Upper lobe of right lung (tissue), 1 donor: ENCODE measurements at places on chromosomes 1 and 21. TPM values are rescaled to one million over a fixed set of nuclear protein-coding genes. Genes with fewer than 3 reads are reported as not detected.

WDR64 gene
- total RNA-seq = not detected

ITLN2 gene
- total RNA-seq = 44.1 TPM

GPX7 gene
- 6.2 TPM for total RNA-seq

CNR2 gene
- 0.06 TPM for total RNA-seq

PLD5 gene
- 0.87 TPM for total RNA-seq

FAM167B gene
- 65.9 TPM for total RNA-seq

NPPB gene
- 0.81 TPM for total RNA-seq

FBXO2 gene
- total RNA-seq = 11.2 TPM

PAQR7 gene
- total RNA-seq = 10.8 TPM

TINAGL1 gene
- 154 TPM for total RNA-seq

GRCh38 chr1:178537382-178538090, 24.6 kb downstream of the TEX35 start:
- no peak overlapping the region for H3K4me3 ChIP-seq
- H3K36me3 ChIP-seq = no peaks in the 10 kb centered on the region
- no peaks in the 10 kb centered on the region for H3K27me3 ChIP-seq

DNA sequence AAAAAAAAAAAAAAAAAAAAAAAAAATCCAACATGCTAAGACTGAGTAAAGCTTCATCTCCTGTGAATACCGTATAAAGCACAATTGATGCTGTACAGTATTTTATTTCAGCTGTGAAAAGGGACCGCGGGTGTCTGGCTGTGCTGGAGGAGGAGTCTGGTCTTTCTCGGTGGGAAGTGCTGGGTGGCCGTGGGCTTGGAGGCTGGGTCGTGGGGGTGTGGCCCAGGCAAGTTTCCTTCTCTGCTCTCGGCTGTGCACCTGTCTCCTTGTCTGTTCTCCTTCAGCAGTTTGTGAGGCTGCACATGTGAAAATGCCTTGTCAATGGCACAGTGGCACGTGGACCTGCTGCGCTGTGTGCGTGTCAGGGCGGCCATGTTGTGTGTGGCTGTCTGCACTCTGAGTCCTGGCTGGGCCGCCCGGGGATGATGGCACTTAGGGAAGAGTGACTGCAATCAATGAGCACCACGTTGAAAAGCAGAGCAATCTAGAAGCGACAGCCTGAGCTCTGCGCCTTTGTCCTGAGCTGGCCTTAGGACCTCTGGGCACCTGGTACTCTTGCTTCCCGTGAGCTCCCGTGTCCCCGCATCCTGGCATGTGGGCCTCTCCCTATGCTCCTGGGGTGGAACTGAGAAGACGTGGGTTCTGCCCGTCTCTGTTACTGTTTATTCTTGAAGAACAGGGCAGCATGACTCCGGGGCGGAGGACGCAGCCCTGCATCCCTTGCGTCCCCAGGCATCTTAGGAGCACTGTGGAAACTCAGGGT, 14.5 kb downstream of the AGPAT3 start:
- peak; percentile 48 for DNase-seq
- H3K27ac ChIP-seq = peak overlapping the region; percentile 30
- no peaks in the 10 kb centered on the region for H3K27me3 ChIP-seq
- H3K36me3 ChIP-seq = peaks cover 5% of the 10 kb centered on the region
- peaks cover 9% of the 10 kb centered on the region for H3K4me1 ChIP-seq

DNA sequence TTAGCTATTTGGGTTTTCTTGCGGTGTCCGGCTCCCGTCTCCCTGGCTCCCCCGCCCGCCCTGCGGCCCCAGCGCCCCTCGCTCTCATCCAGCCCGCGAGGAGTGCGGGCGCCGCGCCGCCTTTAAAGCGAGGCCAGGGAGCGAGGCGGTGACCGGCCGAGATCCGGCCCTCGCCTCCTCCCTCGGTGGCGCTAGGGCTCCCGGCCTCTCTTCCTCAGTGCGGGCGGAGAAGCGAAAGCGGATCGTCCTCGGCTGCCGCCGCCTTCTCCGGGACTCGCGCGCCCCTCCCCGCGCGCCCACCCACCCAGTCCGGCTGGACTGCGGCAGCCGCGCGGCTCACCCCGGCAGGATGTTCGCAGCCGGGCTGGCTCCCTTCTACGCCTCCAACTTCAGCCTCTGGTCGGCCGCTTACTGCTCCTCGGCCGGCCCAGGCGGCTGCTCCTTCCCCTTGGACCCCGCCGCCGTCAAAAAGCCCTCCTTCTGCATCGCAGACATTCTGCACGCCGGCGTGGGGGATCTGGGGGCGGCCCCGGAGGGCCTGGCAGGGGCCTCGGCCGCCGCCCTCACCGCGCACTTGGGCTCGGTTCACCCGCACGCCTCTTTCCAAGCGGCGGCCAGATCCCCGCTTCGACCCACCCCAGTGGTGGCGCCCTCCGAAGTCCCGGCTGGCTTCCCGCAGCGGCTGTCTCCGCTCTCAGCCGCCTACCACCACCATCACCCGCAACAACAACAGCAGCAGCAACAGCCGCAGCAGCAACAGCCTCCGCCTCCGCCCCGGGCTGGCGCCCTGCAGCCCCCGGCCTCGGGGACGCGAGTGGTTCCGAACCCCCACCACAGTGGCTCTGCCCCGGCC, 492 bp downstream of the HLX start:
- peaks cover 15% of the 10 kb centered on the region for H3K36me3 ChIP-seq
- H3K4me1 ChIP-seq = peaks cover 21% of the 10 kb centered on the region
- H3K27me3 ChIP-seq = no peaks in the 10 kb centered on the region

DNA sequence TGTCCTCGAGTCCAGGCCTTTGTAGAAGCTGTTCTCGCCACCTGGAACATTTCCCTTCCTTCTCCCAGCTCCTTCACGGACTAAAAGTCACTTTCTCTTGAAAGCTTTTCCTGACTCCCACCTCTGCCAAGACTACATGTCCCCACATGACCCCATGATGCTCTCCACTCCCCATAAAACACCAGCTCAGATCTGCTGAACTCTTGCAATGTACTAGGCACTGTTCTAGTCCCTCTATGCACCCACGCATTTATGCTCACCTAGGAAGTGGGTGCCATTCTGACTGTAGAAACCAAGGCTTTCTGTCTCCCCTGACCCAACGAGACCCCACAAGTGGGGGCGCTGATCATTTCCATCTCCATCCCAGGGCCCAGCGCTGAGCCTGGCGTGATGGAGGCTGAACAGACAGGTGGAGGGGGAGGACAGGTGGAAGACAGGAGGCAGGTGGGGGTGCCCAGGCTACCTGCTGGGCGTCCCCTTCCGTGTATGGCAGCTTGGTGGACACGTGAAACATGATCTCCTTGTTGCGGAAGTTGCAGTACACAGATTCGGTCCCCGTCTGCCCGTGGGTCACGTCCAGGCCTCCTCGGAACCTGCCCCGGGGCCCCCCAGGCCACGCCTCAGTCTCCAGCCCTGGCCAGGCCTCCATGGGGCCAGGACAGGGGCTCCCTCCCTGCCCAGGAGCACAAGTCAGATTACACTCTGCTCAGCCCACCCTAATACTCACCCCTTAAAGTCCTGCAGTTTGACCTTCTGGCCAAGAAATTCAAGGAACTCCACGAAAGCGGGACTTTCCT, 58.0 kb downstream of the RAP1GAP start:
- no peaks in the 10 kb centered on the region for H3K27me3 ChIP-seq
- no peaks in the 10 kb centered on the region for H3K4me1 ChIP-seq
- no peak overlapping the region for H3K27ac ChIP-seq
- no peaks in the 10 kb centered on the region for H3K36me3 ChIP-seq
- no peak for DNase-seq
- no peak overlapping the region for H3K4me3 ChIP-seq

GRCh38 chr1:98988904-98989555, 15.6 kb downstream of the PLPPR5 start:
- H3K27ac ChIP-seq = no peak overlapping the region
- H3K36me3 ChIP-seq = no peaks in the 10 kb centered on the region
- H3K4me1 ChIP-seq = no peaks in the 10 kb centered on the region
- H3K4me3 ChIP-seq = no peak overlapping the region
- no peak for DNase-seq

DNA sequence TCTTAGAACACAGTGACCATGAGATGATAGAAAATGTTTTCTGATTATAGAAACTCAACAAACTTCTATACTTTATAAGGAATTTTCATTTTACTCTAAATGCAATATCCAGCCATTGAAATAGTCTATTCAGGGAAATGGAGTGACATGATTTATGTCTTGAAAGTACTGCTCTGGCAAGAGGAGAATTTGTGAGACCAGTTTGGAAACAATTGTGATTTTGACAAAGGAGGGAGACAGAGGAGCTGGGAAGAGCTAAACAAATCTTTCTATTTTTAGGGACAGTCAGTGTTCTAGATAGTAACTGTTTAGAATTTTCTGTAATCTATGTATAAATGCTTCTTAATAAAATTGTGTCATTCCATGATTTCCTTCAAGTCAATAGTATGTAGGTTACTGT, 252.3 kb downstream of the FMN2 start:
- H3K4me3 ChIP-seq = no peak overlapping the region
- H3K4me1 ChIP-seq = no peaks in the 10 kb centered on the region
- no peaks in the 10 kb centered on the region for H3K36me3 ChIP-seq
- H3K27ac ChIP-seq = no peak overlapping the region
- no peaks in the 10 kb centered on the region for H3K27me3 ChIP-seq

- DNase-seq = no peak
- peaks cover 26% of the 10 kb centered on the region for H3K4me1 ChIP-seq
- peak overlapping the region; percentile 30 for H3K27ac ChIP-seq
- H3K27me3 ChIP-seq = no peaks in the 10 kb centered on the region
- H3K36me3 ChIP-seq = no peaks in the 10 kb centered on the region
Measured at GRCh38 chr1:23546897-23547584, 12.3 kb downstream of the ID3 start.

- no peak for DNase-seq
- H3K36me3 ChIP-seq = no peaks in the 10 kb centered on the region
- H3K27me3 ChIP-seq = no peaks in the 10 kb centered on the region
- no peak overlapping the region for H3K4me3 ChIP-seq
Measured at GRCh38 chr1:99327357-99327756, 63.1 kb downstream of the PLPPR4 start.

DNA sequence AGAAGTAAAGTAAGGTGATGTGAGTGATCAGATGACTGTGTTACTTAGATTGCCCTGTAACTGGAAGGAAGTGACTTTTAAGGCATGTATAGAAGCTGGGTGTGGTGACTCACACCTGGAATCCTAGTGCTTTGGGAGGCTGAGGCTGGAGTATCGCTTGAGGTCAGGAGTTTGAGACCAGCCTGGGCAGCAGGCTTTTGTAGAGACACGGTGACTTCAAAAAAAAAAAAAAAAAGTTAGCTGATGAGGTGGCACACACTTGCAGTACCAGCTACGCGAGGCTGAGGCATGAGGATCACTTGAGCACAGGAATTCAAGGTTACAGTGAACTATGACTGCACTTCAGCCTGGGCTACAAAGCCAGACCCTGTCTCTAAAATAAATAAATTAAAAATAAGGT, 2.3 kb upstream of the USP16 start:
- H3K27ac ChIP-seq = no peak overlapping the region
- H3K36me3 ChIP-seq = no peaks in the 10 kb centered on the region
- no peak for DNase-seq
- H3K4me1 ChIP-seq = peaks cover 36% of the 10 kb centered on the region
- H3K27me3 ChIP-seq = no peaks in the 10 kb centered on the region

DNA sequence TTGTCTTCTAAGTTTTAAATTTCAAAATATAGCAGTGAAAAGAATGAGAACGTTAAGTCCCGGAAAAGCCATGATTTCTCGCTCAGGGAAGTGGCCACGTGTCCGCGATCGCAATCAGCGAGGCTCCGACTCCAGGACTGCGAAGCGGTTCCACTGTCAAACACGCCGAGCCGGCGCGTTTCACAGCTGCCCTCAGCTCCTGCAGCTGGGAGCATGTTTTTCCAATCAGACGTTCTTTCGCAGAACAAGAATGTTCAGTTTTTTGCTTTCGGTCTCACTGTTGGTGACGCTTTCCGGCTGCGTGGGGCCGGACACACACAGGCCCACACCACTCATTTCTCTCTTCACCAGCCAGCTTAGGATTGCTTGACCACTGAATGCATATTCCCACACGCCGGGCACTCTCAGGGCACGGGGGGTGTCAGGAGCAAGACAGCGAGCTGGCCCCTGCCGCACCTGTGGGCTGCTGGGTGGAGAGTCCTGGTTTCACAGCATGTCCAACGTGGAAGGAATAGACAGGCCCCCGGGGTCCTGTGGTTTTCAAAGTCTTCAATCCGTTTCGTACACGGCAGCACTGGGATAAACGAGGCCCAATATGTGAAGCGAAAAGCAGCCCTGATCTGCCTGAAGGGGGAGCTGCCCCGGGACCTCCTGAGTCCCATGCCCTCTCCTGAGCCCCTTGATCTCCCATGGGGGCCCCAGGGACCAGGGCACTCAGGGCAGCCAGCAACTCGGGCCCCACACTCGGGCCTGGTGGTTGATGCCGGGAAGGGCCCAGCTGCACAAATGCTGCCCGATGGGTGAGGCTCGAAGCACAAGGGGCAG, 47.3 kb upstream of the COL18A1 start:
- no peak overlapping the region for H3K4me3 ChIP-seq
- H3K4me1 ChIP-seq = no peaks in the 10 kb centered on the region
- H3K27me3 ChIP-seq = no peaks in the 10 kb centered on the region
- H3K27ac ChIP-seq = peak overlapping the region; percentile 34
- no peaks in the 10 kb centered on the region for H3K36me3 ChIP-seq

- H3K27me3 ChIP-seq = no peaks in the 10 kb centered on the region
- peak overlapping the region; percentile 42 for H3K27ac ChIP-seq
- H3K4me3 ChIP-seq = no peak overlapping the region
- DNase-seq = no peak
Measured at GRCh38 chr1:47191940-47192457, 2.2 kb upstream of the PDZK1IP1 start.

GRCh38 chr1:116763787-116764465, 9.7 kb downstream of the CD2 start:
- no peaks in the 10 kb centered on the region for H3K4me1 ChIP-seq
- no peaks in the 10 kb centered on the region for H3K36me3 ChIP-seq
- no peak for DNase-seq
- H3K27me3 ChIP-seq = no peaks in the 10 kb centered on the region

DNA sequence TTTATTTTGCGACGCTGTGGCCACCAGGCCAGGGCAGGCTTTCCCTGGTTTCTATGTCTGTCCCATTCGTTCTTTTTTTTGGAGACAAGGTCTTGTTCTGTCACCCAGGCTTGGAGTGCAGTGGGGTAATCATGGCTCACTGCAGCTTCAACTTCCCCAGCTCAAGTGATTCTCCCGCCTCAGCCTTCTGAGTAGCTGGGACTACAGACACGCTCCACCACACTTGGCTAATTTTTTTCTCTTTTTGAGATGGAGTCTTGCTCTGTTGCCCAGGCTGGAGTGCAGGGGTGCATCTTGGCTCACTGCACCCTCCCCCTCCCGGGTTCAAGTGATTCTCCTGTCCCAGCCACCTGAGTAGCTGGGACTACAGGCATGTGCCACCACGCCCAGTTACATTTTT, 43.4 kb upstream of the WNT4 start:
- no peak overlapping the region for H3K27ac ChIP-seq
- no peaks in the 10 kb centered on the region for H3K4me1 ChIP-seq
- H3K36me3 ChIP-seq = no peaks in the 10 kb centered on the region
- H3K4me3 ChIP-seq = no peak overlapping the region
- no peak for DNase-seq

- H3K4me1 ChIP-seq = no peaks in the 10 kb centered on the region
- no peaks in the 10 kb centered on the region for H3K27me3 ChIP-seq
- H3K36me3 ChIP-seq = no peaks in the 10 kb centered on the region
- no peak overlapping the region for H3K4me3 ChIP-seq
- no peak overlapping the region for H3K27ac ChIP-seq
- DNase-seq = no peak
Measured at GRCh38 chr1:87219141-87219540, 109.5 kb upstream of the LMO4 start.

- no peak for DNase-seq
- H3K36me3 ChIP-seq = no peaks in the 10 kb centered on the region
- peaks cover 10% of the 10 kb centered on the region for H3K27me3 ChIP-seq
- no peaks in the 10 kb centered on the region for H3K4me1 ChIP-seq
Measured at GRCh38 chr1:84705513-84705912, 15.3 kb upstream of the SSX2IP start.

GRCh38 chr1:31811605-31812004, 4.2 kb downstream of the SPOCD1 start:
- no peak overlapping the region for H3K27ac ChIP-seq
- H3K36me3 ChIP-seq = no peaks in the 10 kb centered on the region
- no peak for DNase-seq
